ENCODE measurements at places on chromosomes 1 and 21.

GRCh38 chr1:100394285-100394684, 42.0 kb downstream of the CDC14A start:
- no peak for DNase-seq

GRCh38 chr1:63705078-63705477, 68.7 kb upstream of the ROR1 start:
- DNase-seq, result no peak

GRCh38 chr1:203677771-203678170, 51.1 kb downstream of the ATP2B4 start:
- DNase-seq, result no peak

DNA sequence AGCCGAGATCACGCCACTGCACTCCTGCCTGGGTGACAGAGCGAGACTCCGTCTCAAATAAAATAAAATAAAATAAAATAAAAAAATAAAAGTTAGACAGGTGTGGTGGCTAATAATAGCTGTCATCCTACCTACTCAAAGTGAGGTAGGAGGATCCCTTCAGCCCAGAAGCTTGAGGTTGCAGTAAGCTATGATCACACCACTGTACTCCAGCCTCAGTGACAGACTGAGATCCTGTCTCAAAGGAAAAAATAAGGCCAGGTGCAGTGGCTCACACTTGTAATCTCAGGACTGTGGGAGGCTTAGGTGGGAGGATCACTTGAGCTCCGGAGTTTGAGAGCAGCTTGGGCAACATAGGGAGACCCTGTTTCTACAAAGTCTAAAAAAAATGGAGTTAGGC, 18.0 kb downstream of the NOL9 start:
- DNase-seq, result no peak

- no peak for DNase-seq
Observed at GRCh38 chr21:29187944-29188343, 57.5 kb downstream of the MAP3K7CL start.

DNA sequence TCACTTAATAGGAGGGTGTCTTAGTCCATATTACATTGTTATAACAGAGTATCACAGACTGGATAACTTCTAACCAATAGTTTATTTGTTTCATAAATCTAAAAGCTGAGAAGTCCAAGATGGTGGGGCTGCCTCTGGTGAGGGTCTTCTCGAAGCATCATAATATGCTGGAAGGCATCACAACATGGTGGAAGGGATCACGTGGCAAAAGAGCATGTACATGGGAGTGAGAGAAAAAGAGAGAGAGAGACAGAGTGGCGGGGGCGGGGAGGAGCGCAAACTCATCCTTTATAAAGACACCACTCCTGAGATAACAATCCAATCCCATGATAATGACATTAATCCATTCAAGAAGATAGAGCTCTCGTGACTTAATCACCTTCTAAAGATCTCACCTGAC, 31.5 kb downstream of the CFHR5 start:
- DNase-seq, result no peak

- DNase-seq, result no peak
Observed at GRCh38 chr1:246921481-246921880, 10.3 kb downstream of the AHCTF1 start.

- no peak for DNase-seq
Observed at GRCh38 chr1:29629401-29629800, 393.1 kb downstream of the PTPRU start.

GRCh38 chr1:165439330-165439729, 5.6 kb downstream of the RXRG start:
- DNase-seq, result no peak

GRCh38 chr1:174809755-174810280, 189.9 kb upstream of the CACYBP start:
- DNase-seq, result no peak

DNA sequence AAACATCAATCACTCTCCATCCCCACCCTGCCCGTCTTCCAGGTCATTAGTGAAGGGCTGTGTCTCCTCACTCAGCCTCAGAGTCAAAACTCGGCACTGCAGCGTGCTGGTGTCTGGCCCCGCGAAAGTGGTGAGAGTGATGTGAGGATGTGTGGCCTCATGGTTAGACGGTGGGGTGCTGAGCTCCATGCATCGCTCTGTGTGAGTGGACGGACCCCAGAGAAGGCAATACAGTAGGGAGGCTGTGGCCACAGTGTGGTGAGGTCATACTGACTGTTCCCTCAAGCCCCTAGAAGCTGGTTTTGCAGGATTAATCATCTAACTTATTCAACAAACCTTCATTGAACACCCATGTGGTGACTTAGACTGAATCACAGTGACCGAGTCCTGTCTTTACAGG, 329.9 kb upstream of the AJAP1 start:
- no peak for DNase-seq

DNA sequence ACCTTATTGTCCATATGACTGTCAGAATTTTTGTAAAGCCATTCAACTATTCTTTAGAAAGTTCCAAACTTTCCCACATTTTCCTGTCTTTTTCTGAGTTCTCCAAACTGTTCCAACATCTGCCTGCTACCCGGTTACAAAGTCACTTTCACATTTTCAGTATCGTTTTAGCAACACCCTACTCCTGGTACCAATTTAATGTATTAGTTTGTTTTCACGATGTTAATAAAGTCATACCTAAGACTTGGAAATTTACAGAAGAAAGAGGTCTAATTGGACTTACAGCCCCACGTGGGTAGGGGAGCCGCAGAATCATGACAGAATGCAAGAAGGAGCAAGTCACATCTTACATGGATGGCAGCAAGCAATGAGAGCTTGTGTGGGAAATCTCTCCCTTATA, 867.8 kb downstream of the AMY1C start:
- no peak for DNase-seq

- peak; percentile 34 for DNase-seq
Observed at GRCh38 chr1:55378582-55378981, 163.4 kb upstream of the USP24 start.

- no peak for DNase-seq
Observed at GRCh38 chr1:3740042-3740441, 12.2 kb upstream of the CCDC27 start.

DNA sequence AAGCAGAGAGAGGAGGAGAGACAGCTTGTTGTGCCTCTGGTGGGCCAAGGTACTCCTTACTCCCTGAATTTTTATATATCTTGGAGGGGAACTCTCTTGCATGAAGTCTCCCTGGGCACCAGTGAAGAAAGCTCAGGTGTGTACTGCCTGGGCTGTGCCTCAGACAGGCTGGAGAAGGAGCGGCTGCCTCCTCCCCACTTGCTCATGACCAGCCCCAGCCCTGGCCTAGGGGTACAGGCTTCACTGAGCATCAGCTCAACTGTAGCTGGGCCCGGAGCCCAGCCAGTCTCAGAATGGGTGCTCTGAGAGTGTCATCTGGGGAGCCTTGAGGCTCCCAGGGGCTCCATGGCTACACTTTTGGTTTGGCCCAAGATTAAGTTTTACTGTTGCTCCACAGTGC, 44.8 kb upstream of the TENT5C start:
- DNase-seq, result no peak

DNA sequence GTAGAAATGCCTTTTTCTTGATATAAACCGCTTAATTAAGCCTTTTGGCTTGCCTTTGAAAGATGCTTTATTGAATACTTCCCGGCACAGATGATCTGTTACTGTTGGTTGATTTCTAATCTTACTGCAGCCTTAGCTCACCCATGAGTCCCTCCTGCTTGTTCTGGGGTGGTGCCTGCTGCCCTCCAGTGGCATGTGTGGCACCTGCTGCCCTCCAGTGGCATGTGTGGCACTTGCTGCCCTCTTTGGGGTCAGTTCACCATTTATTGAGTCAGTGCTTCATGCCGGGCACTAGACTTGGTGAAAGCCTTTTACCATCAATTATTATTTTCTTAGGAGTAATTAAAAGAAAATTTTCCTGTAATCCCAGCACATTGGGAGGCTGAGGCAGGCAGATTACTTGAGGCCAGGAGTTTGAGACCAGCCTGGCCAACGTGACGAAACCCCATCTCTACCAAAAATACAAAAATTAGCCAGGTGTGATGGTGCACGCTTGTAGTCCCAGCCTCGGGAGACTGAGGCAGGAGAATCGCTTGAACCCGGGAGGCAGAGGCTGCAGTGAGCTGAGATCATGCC, 54.3 kb downstream of the ADARB1 start:
- DNase-seq, result peak; percentile 74

DNA sequence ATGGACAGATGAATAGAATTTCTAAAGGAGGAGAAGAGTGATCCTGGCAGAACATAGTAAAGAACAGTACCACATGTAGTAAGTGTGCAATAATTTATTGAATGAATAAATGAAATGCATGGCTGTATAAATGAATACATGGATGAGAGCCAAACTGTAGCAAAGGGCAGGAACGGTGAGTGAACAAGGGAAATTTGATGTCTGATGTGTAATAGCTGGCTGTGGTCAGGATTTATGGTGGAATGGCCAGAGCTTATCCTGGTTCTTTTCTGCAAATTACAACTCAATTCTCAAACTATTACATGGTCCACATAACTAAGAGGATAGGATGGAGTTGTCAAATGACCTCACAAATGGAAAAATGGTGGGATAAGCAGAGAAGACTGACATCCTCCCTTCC, 43.2 kb upstream of the ARHGAP29 start:
- DNase-seq, result no peak

DNA sequence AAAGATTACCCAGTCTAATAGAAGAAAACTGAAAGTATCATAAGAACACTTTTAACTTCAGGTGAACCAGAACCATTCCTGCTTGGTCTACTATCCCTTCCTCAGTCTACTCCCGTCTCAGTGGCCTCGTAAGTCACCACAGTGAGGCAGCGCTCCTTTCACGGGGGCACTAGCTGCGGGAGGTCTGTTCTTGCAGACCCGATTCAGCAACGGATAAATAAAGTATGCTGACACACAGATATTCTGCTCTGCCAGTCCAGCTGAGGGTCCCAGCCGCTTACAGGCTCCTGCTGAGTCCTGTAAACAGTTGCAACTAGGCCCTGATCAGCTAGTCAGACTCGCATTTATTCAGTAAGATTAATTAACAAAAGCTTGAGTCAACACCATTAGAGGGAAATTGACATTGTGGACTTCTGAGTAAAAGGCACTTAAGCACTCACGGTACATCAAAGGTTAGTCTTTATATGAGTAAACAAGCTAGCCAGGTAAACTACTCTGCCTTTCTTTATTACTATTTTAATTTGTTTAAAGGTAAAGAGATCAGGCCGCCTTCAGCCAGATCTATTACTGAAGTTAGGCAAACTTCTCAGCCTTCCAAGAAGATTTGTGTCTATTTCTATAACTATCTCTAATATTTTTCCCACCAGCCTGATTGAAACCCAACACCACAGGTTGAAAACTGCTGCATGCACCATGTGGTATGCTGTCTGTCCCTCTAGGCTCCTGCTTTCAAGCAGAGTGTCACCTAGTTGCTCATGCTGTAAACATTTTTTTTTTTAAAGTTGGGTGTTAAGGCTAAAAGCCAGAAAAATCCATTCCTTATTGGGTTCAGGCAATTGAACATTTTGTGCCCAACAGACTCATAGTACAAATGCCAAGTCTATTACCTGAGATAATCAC, 87.7 kb downstream of the INTS7 start:
- DNase-seq, result no peak

DNA sequence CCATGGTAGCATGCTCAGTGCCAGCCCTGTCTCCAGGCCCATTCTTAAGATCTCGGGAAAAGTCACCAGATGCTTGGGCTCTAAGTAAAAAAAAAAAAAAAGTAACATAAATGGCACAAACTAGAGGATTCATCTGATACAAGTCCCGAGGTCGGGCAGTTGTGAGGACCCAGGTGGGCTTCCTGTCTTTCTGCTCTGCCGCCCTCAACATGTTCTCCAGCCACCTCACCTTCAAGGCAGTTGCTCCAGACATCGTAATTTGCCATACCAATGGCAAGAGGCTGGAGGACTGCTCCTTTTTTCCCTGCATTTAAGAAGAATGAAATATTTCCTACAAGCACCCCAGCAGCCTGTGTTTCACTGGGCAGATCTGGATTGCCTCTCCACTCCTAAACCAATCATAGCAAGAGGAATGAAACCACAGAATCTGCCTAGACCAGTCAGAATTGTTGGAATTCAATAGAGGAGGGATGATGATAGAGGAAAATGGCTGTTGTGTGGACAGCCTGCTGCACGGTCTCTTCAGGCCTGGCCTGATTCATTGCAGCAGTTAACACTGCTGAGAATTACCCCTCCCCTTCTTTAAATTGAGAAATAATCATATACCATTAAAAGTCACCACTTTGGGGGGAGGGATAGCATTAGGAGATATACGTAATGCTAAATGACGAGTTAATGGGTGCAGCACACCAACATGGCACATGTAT, 5.4 kb downstream of the HMGN2 start:
- DNase-seq, result no peak

- no peak for DNase-seq
Observed at GRCh38 chr1:205065666-205066065, 18.6 kb downstream of the TMEM81 start.

- no peak for DNase-seq
Observed at GRCh38 chr1:173580071-173580470, 22.8 kb downstream of the SLC9C2 start.

GRCh38 chr1:235946571-235946981, 79.9 kb upstream of the LYST start:
- no peak for DNase-seq

DNA sequence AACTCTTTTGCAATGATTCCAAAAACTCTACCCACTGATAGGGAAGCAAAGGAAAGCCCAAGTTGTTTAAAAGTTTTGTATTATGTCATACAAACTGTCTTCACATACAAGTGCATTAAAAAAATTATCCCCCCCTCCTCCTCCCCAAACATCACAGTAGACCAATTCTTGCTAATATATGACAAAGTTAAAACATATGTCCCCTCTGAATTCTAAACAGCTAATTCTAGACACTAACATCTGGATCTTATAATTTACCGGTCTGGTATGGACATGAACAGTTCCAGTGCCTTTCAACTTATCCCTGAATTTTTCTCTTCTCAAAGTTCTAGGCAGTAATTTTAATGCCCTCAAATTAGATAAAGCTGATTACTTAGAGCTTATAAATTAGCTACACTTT, 13.4 kb downstream of the RIT1 start:
- no peak for DNase-seq

DNA sequence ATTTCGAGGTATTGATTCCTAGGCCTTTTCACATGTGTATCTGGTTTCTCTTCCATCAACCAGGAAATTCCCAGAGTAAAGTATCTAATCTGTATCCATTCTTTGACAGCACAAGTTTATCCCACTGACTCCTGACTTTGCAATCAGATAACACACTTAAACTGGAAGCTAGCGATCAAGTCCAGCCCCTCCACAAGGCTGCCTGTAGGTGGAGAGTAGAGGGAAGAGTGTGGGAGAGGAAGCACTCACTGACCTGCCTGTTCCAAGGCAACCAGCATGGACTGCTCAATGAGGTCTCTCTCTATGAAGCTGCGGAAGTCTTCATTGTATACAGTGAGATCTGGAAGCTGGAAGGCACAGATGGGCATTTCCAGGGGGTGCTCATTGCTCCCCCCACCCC, 30.4 kb upstream of the MTMR11 start:
- DNase-seq, result no peak

- DNase-seq, result no peak
Observed at GRCh38 chr21:29580732-29581285, 282.1 kb downstream of the BACH1 start.

- DNase-seq, result no peak
Observed at GRCh38 chr1:150799089-150799488, 9.0 kb downstream of the CTSK start.

Data from activated naive CD8-positive, alpha-beta T cell treated with anti-CD3 and anti-CD28 coated beads, Interleukin-2, amount 50 U/mL, for 24 hours (primary cell).